Stimulated activated CD8-positive, alpha-beta memory T cell treated with anti-CD3 and anti-CD28 coated beads, Interleukin-7, amount 100 ng/mL, for 24 hours (primary cell): ENCODE measurements at places on chromosomes 4 and X.

- no peak for DNase-seq
Measured at GRCh38 chrX:155745792-155746191, 133.0 kb upstream of the TMLHE start.

DNA sequence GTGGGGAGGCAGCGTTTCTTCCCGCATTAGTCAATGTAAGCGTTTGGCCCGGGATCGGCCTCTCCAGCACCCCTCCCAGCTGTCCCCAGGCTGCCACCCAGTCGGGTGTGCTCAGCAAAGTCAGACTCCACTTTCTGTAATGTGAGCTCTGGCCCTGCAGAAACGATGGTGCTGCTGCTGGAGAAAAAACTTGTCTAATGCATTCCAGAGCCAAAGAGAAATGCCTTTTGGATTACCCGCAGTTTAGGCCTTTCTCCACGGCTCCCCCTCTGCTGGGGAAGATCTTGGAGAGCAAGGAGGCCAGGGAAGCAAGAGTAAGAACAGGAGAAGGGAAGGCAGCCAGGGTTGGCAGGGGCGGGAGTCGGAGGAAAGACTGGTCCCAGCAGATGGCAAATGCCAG lies 55.2 kb downstream of the ELF4 start:
- no peak for DNase-seq

- DNase-seq, result no peak
Measured at GRCh38 chr4:31667686-31668085, 947.5 kb downstream of the PCDH7 start.

DNA sequence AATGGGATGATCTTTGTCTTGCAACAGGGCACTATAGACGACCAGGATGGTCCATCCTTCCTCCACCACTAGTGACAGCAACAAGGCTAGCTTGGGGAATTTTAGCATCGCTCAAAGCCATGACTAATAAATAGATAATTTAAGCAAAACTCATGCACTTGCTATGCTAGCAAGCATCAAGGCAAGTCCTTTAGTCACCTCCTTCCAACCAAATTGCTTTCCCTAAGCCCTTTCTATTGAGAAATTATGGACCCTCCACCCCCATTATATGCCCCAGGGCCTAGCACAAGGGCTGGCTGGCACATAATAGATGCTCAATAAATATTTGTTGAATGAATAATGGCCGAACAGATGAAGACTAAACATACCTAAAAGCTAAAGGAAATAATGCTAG lies 28.6 kb downstream of the SLC16A2 start:
- DNase-seq, result no peak

DNA sequence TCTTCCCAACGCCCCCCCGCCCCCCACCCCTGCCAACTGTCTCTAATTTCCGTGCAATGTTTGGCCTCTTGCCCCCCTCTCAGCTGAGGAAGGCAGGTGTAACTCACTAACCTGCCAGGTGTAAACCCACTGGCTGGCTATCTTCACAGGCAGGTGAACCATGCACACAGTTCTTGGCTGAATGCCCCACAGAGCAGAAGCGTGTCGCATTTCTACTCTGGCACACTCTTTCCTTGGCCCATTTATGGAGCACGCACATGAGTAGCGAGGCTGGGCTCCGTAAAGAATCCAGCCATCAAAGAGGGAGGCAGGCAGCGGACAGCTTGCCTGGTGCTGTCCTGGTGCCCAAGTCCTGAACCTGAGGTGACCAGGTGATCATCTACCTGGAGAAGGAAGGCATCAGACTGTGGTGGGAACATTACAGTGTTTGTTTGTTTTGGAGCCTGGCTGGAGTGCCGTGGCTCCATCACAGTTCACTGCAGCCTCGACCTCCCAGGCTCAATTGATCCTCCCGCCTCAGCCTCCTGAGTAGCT lies 39.2 kb upstream of the CRMP1 start:
- DNase-seq, result no peak

GRCh38 chr4:40185830-40186664 lies 10.8 kb upstream of the RHOH start:
- no peak for DNase-seq

GRCh38 chr4:139966383-139966782 lies 187.6 kb downstream of the MAML3 start:
- DNase-seq, result no peak

DNA sequence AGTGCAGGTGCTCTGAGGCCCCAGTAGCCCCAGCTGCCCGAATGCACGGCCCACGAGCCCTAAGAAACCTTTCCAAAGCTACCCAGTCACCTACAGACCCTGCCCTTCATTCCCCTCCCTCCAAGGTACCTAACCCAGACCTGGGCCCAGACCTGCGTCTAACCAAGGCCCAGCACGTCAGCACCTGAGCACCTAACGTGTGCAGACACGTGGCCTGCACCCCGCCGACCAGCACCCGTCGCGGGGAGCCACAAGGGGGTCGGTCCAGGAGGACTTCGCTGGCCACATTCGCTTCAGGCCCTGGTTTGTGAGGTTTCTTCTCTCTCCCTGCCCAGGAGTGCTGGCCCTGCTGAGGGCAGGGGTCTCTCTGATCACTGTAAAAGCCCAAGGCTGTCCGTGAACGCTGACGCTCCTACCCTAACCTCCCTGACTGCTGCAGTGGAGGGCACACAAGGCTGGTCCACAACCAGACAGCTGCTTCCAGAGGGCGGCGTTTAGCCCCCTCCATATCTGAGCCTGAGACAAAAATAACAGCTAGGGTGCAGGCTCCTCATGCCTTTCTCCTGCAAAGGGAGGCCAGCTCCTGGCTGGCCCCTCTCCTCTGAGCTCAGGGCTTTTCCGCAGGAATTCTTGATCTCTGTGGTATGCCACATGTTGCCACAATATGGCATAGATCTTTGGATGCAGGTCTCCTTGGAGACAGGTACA lies 31.8 kb downstream of the WDR1 start:
- DNase-seq, result no peak

- DNase-seq, result no peak
Measured at GRCh38 chrX:124033821-124034220, 72.3 kb downstream of the STAG2 start.

DNA sequence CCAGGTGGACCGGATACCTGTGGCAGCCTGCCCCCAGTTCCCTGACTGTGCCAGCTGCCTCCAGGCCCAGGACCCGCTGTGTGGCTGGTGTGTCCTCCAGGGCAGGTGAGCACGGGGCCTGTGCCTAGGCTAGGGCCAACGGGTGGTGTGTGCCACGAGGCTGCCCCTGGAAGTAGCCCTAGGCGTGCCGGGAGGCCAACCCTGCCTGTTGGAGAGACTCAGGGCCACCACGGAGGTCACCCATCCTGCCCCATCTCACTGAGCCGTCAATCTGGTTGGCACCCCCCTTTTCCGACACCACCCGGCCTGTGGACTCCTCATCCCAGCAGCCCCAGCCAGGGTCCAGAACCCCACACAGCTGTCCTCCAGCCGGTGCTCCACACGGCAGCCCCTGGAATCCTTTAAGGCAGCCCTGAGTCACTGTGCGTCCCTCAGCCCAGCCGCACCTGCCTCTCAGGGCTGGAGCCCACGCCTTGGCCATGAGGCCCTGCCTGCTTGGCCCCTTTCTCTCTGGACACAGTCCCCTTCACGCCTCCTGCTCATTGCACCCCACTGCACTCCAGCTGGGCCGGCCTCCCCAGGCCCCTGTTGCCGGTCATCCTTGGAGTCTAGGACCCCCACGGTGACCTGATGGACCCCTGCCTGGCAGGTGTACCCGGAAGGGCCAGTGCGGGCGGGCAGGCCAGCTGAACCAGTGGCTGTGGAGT lies 5.3 kb downstream of the PLXNB3 start:
- no peak for DNase-seq

DNA sequence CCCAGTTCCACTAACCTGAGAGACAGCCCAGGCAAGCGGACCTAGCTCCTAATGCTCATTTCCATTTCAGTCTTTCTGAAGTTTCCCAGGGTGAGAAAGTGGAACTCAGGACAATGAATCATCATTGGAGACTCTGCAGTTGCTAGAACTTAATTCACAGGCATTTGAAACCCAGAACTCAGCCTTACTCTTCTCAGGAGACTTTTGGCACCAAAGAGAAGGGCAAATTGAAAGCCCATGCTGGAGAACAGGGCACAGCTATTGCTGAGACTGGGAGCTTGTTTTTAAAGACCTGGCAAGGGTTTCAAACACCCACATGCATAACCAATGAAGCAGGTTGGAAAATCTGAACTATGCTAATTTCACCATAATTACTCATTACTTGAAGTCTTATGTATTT lies 36.0 kb downstream of the BST1 start:
- DNase-seq, result no peak

DNA sequence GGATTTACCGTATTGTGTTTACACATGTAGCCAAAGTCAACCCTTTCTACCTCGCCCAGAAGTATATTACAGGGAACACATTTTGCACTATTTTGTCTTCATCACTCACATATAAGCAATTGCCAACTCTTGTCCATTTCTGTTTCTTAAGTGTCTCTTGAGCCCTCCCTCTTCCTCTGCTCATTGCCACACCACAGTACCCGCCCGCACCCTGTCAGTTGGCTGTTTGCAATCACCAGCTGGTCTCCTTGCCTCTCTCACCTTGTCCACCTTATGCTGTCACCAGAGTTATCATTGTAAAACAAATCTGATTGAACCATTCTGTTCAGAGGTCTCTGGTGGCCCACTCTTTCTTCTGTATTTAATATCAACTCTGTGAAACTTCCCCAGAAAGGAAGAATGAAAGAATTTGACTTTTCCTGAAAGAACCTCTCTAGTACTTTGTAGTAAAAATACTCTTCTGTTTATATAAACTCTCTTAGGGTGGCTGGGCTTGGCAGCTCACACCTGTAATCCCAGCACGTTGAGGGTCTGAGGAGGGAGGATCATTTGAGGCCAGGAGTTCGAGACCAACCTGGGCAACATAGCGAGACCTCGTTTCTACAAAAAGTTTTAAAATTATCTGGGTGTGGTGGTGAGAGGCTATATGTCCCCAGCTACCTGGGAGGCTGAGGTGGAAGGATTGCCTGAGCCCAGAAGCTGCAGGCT lies 50.2 kb downstream of the ING2 start:
- DNase-seq, result no peak

- no peak for DNase-seq
Measured at GRCh38 chrX:11059933-11060332, 51.2 kb upstream of the HCCS start.

- DNase-seq, result no peak
Measured at GRCh38 chr4:147056940-147057610, 111.4 kb upstream of the TTC29 start.

GRCh38 chr4:163148466-163149336 lies 18.0 kb downstream of the NAF1 start:
- DNase-seq, result no peak

GRCh38 chrX:105610411-105610810 lies 211.9 kb upstream of the NRK start:
- DNase-seq, result no peak

- no peak for DNase-seq
Measured at GRCh38 chr4:82851885-82852750, 38.8 kb downstream of the SEC31A start.

DNA sequence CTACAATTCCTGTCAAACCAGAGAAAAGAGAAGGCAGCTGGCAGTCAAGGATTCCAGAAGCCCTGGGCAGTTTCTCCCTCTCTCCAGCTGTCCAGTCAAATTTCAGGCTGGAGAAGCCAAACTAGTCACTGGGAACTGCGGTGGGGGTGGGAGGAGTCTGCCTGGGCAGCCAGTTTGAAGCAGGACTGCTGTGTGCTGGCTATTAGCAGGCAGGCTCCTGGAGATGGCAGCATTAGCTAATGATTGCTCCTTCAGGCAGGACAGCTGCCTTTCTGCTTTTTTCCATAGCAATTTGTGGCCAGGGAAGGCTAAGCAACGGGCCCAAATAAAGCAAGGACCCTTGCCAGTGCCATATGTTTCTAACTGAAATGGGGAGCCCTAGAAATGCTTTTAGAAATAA lies 44.7 kb upstream of the FGF13 start:
- DNase-seq, result no peak

GRCh38 chr4:85474356-85474755 lies 594 bp upstream of the ARHGAP24 start:
- no peak for DNase-seq

DNA sequence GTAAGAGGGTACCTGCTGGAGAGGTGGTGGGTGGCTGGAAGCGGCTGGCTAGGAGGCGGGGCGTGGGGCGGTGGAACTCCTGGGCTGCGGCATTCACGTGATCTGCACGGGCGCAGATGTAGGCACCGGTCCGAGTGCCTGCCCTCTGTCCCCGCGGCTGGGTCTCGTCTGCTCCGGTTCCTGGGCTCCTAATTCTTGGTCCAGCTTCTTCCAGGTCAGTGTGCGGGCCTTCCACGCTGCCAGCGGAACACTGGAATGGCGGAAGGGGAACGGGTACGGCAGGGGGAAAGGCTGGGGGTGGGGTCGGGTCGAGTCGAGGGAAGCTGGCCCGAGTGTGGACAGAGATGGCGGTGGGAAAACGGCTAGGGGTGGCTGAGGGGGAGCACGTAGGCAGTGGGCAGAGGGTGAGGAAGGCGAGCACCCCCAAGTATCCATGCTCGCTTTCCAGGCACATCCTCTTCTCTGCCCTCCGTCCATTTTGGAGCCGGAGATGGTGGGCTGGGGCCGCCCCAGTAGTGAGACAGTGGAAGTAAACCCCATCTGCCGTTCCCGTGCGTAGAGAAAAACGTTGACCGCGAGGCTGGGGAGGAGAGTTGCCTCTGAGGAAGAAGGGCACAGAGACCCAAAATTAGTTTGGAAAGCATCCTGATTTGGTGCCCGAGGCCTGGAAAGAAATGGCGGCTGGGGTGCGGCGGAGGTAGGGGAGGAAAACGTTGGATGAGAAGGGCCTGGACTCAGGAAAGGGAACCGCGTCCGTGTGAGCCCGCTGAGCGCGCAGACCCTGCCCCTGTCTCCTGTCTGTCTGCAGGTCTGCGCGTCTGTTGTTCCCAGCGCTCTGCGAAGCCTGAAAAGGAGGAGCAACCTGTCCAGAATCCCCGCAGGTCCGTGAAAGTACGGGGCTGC lies at the start of gene TCEAL4:
Gene TCEAL4, plus strand, starts transcription at position 105 of the 903 bp plus-strand sequence. CDS start 1,161 bp downstream, outside the sequence.
- no peak for DNase-seq

DNA sequence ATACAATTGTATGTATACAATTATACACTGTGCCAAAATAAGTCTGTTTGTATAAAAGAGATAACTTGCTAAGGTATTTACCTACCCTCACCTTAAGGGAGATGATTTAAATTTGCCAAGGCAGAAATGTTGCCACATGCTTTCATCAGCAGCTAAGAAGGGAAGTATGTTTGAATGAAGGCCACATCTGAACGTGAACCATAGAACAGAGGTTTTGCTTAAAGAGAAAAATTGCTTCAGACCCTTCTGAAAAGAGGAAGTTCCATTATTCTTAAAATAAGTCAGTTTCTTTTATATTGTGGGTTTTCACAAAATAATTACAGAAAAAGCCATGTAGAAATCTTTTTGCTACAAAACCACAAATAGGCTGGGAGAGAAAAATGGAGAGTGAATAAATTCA lies 621.5 kb upstream of the HTR2C start:
- no peak for DNase-seq

GRCh38 chr4:156248917-156249316 lies 295.3 kb upstream of the CTSO start:
- no peak for DNase-seq

GRCh38 chrX:11040405-11040804 lies 70.7 kb upstream of the HCCS start:
- no peak for DNase-seq

DNA sequence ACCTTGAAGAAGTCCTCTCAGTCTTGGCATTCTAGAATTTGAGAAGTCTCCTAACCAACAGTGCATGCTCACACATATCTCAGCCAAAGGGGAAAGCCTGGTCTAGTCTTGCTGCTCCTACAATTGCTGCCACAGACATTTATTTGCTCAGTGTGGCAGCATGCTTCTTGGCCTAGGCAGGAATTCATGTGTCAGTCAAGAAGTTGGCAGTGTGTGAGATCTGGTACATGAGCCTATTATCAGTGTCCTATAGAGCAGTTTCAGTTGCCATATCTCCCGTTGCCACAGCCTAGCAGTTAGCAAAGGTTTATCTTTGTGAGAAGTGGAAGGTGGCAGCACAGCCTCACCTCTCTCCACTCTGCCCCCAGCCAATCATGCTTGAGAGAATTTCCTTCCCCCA lies 176.9 kb upstream of the ARHGEF9 start:
- no peak for DNase-seq
